ENCODE measurements at places on chromosomes 3 and 15.

DNA sequence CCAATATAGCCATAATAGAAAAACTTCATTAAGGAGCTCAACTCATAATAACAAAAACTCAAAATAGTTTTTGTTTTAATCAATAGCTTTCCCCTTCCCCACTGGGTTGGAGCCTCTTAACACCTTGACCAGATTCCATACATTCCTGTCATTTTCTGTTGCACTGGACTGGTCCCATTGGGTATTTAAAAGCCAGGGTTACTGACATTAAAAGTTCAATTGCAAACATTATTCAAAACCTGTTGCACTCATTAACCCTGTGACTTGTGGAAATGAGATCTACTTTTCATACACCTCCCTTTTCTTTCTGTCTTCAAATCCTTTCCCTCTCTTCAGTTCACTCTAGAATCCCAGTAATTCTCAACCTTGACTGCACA lies 1.7 kb upstream of the HRG start:
- DNase-seq: no peak

- no peak for DNase-seq
Measured at GRCh38 chr3:168828943-168829342, 733.2 kb upstream of the GOLIM4 start.

- DNase-seq: peak; percentile 86
Measured at GRCh38 chr3:49276475-49277382, at the start of gene C3orf62. TSS of gene C3orf62 (minus strand) at chr3:49277232. CDS start at chr3:49276872, 360 bp downstream.

- DNase-seq: no peak
Measured at GRCh38 chr3:67678665-67679064, 24.3 kb upstream of the SUCLG2 start.

DNA sequence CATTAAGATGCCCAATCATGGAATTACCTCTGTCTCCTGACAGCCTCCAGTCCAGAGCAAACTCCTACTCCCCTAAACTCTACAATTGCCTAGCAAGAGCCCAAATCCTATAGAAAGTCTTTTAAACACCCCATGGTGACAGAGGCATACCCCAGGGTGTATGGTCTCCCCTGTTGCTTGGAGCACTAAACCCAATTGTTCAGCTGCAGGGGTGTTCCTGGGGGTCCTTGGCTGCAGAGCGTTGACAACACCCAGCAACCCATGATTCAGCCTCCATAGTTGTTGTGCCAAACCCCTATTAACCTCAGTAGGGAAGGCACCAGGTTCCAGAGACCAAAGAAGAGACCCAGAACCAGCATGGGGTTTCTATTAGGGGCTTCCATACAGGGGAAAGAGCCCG lies 41.8 kb upstream of the NEDD4 start:
- DNase-seq: no peak

DNA sequence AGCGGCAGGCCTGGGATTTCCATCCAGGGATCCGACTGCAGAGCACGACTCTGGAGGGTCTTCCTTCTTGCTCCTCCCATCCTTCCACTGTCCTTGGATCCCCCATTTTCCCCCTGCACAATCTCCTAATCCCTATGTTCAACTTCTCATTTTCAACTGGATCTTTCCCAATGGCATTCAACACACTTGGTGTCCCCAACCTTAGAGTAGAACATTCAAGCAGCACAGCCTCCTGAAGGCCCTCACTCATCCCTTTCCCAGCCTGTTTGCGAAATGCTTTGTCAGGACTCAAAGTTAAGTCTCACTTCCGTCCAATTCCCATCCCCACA lies 32.3 kb downstream of the RPN1 start:
- DNase-seq: no peak

GRCh38 chr3:10380906-10381305 lies 60.0 kb upstream of the SEC13 start:
- no peak for DNase-seq

DNA sequence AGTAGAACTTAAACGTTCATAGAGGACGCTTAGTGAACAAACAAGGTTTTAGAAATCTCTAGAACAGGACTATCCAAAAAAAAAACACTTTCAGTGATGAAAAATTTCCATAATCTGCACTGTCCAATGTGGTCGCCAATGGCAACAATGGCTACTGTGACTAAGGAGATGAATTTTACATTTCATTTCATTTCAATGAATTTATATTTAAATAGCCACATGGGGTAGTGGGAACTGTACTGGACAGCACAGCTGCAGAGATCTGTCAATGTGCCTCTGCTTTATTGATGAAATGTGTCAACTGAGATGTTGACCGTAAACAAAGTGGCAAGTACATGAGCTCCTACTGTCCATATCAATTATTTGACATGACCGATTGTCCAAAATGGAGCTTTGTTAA lies 222.5 kb downstream of the MAGI1 start:
- DNase-seq: no peak

DNA sequence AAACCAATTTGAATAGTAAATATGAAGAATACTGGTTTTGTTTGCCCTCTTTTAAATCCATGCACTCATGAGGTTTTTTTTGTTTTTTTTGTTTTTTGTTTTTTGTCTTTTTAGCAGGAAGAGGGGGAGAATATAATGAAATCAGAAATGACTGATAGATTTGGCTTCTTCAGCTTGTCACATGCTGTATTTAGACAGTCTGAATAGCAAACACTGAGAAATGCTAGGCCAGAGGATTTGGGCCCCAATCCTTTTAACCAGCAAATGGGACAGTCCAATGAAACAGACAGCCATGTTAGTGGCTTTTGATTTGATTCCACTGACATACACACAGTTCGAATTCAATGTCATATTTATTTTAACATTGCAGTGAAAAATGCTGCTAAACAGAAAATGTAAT lies 14.2 kb upstream of the CEP152 start:
- no peak for DNase-seq

DNA sequence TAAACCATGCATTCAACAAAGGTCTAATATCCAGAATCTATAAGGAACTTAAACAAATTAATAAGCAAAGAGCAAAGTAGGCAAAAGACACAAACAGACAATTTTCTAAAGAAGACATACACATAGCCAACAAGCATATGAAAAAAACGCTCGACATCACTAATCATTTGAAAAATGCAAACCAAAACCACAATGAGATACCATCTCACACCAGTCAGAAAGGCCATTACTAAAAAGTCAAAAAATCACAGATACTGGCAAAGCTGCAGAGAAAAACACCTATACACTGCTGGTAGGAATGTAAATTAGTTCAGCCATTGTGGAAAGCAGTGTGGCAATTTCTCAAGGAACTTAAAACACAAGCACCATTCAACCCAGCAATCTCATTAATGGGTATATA lies 53.8 kb downstream of the FSIP1 start:
- DNase-seq: no peak

DNA sequence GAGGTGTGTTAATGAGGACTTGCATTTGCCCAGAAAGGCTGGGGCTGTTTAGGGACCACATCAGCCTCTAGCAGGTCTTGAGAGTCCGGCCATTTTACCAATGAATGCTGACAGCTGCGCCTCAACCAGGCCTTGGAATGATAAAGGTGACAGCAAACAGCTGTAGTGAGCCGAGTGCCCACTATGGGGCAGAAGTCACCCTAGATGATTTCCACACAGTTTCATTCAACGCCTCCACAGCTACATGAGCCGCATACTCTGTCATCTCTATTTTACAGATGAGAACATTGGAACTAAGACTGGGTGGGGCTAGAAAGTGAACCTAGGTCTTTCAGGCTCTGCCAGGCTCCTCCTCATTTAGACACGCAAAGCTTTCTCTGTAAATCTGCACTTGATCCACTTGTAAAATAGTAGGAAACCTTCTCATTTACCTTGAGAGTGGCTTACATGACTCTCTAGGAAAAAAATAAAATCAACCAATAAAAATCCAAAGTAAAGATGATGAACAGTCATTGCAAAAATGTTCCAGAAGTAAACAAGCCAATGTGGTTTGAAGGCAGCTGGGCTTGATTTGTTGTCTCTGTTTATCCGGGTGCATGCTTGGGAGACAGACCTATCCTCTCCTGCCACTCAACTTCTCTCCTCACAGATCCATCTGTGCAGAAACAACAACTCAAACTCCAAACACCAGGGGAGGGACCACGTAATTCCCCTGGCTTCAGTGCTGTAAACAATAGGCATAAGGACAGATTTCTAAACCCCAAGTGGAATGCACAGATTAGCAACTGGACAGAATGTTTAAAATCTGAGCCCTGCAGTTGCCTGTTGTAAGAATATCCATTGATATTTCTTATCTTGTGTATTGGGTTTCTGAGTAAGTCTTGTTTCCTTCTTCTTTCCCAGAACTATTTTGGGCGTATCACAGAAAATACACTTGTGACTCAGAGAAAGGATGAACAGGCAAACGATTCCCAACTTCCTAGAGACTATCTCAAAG lies 31.5 kb upstream of the LDHAL6B start:
- DNase-seq: peak; percentile 33

- no peak for DNase-seq
Measured at GRCh38 chr15:35665896-35666536, 120.1 kb upstream of the DPH6 start.

- peak; percentile 78 for DNase-seq
Measured at GRCh38 chr15:76932135-76932966, 802 bp downstream of the RCN2 start.

DNA sequence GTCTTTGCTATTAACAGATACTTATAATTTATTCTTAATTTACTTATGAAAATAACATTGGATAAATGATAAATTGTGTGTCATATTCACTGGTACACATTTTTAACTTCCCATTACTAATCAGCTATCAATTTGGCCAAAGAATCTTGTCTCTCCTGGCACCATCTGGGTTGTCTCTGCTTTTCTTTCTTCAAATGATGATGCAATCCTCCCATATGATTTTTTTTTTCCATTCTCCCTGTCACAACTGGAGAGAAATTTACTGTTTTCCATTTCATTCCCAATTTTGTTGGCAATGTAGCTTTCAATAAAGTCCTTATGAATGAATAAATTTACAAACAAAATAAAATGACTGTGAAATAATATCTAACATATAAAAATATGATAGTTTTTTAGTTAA lies 743.7 kb upstream of the EPHA6 start:
- no peak for DNase-seq
